ENCODE measurements at places on chromosomes 3 and 15. TPM values are rescaled to one million over a fixed set of nuclear protein-coding genes. Genes with fewer than 3 reads are reported as not detected.

Gene TMC3
- total RNA-seq: 0.20 TPM

Gene CSPG4
- total RNA-seq: 328 TPM

Gene AGTR1
- 0.30 TPM for total RNA-seq

Gene ITIH4
- 2.5 TPM for total RNA-seq

Gene PGBD4
- total RNA-seq: 3.9 TPM

Gene CLEC3B
- total RNA-seq: 29.6 TPM

Gene ZFYVE19
- 17.8 TPM for total RNA-seq

Gene KBTBD13
- total RNA-seq: not detected

Gene GPR27
- 0.26 TPM for total RNA-seq

Gene LDHAL6B
- total RNA-seq: not detected

Gene SAMD7
- total RNA-seq: not detected

Gene LOXL1
- 126 TPM for total RNA-seq

Gene C3orf49
- total RNA-seq: not detected

Gene SLC7A14
- 0.83 TPM for total RNA-seq
